ENCODE measurements at places on chromosomes 3 and 15.

DNA sequence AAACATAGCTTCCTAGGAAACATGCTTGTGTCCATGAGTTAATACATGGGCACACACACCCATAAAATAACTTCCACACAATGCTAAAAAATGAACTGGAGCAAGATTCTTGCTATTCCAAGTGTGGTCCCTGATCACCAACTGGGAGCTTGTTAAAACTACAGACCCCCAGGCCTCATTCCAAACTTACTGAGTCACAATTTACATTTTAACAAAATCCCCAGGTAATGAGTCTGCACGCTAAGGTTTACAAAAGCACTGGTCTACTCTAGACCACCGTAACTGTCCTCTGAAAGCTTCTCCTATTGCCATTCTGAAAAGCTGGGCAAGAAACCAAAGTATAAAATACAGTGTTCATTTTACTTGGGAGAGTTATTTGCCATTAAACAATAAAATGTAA, 45.4 kb downstream of the IGF2BP2 start:
- no peak for DNase-seq

DNA sequence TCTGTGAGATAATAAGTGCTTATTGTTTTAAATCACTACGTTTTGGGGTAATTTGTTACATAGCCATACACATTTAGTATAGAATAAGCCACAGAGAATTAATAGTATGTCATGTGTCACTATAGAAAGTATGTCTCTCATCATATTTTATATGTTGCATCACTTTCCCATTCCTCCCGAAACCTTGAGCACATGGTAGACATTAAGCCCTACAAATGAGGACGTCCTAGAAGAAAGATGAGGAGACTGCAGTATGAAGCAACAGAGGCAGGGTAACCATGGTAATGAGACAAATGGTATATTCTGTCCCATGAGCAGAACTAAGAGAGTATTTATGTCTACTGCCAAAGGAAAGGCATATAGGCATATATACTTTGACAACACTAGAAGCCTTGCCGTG, 720.2 kb downstream of the ROBO1 start:
- DNase-seq = no peak

DNA sequence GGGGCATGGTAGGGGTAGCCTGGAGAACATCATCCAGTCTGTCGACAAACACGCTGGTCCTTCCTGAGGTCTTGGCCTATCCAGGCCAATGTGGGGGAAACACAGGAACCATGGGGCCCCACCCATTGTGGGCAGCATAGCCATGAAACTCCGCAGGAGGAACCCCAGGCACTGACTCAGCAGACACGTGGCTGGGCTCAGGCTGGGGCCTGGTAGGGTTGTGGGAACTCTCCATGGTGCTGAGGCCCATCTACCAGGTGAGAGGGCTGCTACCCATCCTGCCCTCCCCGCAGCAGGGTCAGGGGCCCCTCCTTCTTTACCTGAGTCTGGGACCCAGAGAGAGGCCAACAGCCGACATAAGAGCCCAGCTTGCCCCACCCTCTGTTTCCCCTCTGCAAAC, 22.6 kb upstream of the CACNA2D2 start:
- peak; percentile 94 for DNase-seq

DNA sequence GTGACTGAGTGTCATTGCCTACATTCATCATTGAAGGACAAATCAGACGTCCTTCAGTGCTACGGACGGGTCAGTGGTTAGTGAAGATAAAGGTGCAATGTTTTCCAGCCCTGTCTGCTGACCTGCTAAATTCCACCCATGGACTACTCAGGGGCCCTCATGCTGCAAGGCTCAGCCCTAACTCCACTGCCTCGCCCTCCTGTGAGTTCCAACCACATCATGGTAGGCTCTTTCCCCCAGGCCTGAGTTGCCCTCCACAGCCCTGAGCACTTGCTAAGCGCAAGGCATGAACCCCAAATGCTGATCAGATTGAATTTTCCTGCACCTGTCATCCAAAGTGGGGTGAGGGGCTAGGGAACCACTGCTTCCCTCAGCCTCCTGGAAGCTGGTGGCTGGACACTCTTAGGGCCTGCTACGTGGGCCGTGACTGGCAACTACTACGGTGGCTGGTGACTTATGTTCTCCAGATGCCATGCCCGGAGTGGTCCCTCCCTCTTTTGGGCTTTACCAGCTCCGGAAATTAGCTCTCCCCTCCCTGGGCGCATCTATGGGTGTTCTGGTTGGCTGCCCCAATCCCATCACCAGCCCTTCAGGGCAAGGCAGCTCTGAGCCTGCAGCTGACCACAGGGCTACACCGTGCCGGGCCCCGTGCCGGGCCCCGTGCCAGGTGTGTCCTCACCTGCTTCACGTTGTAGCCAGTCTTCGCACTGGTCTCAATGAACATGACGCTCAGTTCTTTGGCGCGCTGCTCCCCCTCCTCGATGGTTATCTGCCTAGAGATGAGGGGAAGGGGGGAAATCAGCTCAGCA, 32.1 kb downstream of the SRPRB start:
- DNase-seq = no peak

- DNase-seq = no peak
These were observed 21.8 kb downstream of the FLNB start for GRCh38 chr3:58029842-58030584.

GRCh38 chr3:181239441-181239840, 249.9 kb upstream of the DNAJC19 start:
- DNase-seq = no peak

DNA sequence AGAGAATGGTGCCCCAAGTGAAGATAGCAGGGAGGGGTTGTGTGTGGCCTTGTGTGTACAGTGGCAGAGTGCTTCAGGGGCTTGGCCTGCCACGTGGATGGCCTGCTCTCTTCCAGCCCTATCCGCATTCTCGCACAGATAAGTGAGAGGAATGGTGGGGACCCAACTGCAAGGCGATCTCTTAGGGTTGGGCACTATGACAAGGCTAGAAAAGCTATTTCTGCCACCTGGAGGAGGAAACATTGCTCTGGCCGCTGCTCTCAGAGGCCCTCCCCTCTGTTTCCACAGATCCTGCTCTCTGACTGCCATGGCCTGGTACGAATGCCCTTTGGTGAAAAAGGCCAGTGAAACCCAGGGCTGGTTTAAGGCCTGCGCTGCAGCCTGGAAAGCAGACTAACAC, 20.6 kb downstream of the EEFSEC start:
- peak; percentile 37 for DNase-seq

DNA sequence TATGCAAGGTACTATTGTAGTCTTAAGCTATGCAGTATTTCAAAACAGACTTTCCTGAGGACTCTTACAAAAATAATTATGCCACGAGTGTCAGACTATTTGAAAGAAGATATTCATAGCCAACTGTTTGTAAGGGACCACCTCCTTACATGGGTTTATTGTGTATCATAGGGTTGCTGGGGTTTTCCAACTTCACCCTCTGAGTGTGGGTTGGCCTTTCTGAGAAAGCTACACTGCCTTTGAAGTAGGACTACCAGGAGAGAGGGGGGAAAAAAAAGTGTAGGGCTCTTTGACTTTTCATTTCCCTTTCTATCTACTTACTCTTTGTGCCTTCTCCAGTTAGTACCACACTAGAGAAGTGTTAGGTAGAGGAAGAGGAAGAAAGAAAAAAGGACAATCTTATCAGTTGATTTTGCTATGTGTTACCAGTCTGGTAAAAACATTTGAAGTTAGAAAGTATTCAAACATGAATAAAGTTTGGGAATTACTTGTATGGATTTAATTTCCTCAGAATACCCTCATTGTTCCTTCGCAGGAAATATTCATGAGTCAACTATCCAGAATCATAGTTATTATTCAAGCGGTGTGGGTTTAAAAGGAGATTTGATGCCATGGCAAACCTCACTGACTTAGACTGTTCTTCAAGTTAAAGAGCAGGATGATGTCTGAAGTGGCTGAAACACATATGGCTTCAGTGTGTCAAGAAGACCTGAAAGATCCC, 329.3 kb upstream of the THBS1 start:
- no peak for DNase-seq

DNA sequence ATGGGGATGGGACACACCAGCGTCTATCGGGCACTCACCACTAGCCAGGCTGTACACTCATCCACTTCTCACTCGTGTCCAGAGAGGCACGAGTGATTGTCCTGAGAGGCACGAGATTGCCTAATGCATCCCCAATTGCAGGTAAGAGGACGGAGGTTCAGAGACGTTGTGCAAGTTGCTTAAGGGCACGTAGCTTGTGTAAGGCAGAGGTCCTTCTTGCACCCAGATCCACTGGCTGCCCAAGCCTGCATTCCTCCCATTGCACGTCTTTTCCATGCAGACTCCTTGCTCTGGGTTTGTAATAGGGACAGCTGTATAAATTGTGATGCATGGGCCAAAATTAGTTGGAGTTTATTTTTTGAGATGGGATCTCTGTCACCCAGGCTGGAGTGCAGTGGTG, 264.3 kb downstream of the PLCL2 start:
- no peak for DNase-seq

- no peak for DNase-seq
These were observed 94.7 kb upstream of the PDZRN3 start for GRCh38 chr3:73719413-73719851.

DNA sequence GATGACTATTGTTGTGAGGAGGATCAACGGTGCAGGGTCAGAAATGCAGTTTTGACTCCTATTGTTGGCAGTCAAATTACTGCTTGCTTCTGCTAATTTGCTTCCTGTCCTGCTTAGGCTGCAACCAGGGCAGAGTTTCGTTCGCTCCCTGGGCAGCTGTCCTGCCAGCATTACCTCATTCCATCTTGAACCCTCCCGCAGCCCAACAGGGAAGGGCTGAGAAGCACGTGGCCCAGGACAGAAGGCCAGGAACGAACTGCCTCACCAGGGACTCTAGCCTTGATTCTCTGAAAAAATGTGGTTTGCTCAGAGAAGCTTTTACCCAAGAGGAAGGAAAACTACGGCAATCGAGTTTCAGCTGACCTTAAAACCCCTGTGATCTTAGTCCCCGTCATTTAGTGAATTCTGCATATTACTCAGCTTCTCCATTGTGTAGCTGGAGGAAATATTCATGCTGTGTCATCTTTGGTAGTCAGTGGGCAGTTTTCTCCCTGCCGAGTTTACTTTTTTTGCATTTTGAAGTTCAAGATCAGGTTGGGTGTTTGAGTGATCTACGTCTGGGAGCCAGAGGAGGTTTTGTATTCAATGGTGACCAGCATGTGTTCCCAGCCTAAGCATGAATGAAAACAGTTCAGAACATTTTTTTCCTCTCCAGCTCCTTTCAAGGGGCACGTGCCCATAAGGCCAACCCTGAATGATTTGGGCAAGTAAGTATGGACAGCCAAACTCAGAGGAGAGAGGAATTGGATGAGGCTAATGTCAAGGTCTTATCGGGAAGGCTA, 23.0 kb downstream of the TLNRD1 start:
- DNase-seq = peak; percentile 59

GRCh38 chr15:80549191-80549590, 145.0 kb downstream of the ARNT2 start:
- DNase-seq = no peak

DNA sequence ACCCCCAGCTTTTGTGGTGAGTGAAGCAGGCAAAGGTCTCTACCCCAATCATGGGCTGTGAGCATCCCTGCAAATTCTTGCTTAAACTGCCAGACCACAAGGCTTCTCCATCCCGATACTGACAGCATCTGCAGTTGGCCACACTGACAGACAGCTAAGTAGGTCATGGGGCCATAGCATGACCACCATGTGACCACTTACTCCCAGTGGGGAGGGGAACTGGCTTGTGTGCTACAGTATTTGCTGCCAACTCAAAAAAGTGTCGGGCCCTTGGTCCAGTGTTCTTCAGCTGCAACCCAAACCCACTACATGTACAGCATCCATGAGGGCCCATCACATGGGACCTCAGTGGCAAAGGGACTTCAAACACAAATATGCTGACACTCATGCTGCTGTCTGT, 103.4 kb downstream of the SEC22A start:
- DNase-seq = no peak

DNA sequence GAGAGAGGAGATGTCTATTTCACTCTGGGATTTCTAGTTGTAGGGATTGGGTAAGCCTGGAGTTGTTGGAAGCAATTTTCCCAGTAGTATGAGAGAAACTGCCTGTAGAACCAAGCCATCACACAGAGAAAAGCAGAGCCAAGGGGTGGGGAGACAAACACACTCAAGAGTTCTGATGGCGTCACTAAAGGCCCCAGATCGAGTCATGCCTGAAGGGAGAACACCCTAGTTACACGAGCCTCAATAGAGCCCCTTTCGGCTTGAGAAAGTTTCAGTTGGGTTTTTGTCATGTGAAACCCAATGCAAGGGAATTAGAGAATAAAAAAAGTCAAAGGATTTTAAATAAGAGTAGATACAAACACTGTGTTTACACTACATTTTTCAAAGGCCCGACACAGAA, 66.1 kb upstream of the PFN2 start:
- no peak for DNase-seq

- DNase-seq = no peak
These were observed 20.1 kb downstream of the GASK1A start for GRCh38 chr3:42999212-42999611.

DNA sequence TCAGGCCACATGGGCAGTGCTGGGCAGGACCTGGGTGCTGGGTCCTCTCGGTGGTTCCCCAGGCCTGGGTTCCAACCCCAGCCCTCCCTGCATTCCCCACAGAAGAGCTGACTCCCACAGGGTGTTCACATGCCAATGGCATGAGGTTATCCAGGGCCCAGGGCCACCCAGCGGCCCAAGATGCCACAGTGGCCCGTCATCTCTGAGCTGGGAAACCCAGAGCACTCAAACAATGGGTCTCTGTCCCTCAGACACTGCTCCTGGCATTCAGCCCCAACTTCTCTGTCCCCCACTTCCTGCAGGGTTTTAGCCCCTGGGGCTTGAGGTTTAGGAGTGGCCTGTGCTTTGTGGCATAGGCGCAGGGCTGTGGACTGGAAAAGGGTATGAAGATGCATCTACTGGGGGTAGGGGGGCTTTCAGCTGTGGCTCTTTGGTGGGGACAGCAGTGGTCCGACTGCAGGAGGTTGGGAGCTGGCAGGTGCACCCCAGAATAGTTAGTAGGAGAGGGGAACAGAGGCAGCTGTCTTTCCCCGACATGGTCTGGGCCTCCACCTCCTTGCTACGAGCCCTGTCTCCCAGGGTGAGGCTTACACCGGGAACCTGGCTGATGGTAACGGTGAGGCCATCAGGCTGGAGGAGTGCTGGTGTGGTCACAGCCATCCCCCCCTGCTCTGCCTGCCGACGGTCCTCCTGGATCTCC, 1.7 kb downstream of the CCDC9B start:
- DNase-seq = no peak

DNA sequence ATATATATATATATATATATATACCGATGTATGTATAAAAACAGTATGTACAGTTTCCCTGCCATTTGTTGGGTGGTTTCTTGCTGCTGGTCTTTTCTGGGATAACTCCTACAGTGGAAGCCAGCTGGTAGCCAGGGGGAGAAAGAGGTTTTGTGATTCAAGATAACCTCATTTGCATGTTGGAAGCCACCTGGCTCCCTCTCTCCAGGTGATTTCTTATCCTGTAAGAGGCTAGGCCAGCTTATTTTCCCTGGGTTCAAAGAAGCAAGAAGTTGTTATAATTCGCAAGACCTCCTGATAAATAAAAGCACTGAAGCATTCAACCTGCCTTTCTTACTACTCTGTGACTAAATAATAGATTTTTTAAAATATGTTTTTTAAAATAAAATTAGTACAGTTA, 443.3 kb downstream of the VGLL3 start:
- DNase-seq = no peak

DNA sequence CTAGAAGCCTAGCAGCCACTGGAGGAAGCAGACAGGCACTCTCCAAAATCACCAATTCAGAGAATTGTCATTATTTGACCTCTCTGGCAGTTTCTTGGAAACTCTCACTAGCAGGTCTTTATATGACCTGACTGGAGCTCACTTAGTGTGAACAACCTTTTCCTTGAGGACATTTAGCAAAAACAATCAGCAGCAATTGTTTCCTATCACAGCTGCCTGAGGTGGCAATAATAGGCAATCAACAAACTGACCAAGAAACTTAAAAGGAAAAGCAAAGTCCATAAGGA, 162.4 kb upstream of the STT3B start:
- DNase-seq = no peak

- DNase-seq = peak; percentile 35
These were observed 124.1 kb downstream of the DNAH12 start for GRCh38 chr3:57420001-57420400.

Measured in hematopoietic multipotent progenitor cell treated with erythropoietin and hydrocortisone succinate and interleukin-3 and kit ligand, for 4 days (in vitro differentiated cells).